ENCODE measurements at places on chromosomes 6 and 20. TPM values are rescaled to one million over a fixed set of nuclear protein-coding genes. Genes with fewer than 3 reads are reported as not detected.

Gene MUC22
- not detected for total RNA-seq

Gene KHDC1L
- total RNA-seq, result not detected

Gene NRSN1
- not detected for total RNA-seq

Gene RHAG
- total RNA-seq, result not detected

Gene APOBEC2
- 10.0 TPM for total RNA-seq

Gene RGL2
- 29.7 TPM for total RNA-seq

All from pancreas (tissue), 10 donors.